ENCODE measurements at places on chromosomes 3 and 15. TPM values are rescaled to one million over a fixed set of nuclear protein-coding genes. Genes with fewer than 3 reads are reported as not detected.

Gene GOLGA6L4
- 2.4 TPM for total RNA-seq

Gene CHRNA7
- 4.5 TPM for total RNA-seq

Gene PLCH1
- 19.2 TPM for total RNA-seq

DNA sequence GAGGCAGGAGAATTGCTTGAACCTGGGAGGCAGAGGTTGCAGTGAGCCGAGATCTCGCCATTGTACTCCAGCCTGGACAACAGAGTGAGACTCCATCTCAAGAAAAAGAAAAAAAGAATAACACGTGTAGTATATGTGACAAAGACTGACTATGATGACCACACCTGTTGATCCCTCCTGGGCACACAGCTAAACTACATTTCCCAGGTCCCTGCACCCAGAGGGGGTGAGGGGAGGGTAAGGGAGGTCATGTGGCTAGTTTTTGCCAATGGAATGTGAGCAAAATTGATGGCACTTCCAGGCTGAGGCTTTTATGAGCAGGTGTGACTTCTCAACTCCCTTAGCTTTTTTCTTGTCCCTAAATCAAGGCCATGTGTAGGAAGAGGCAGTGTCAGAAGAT, 58.2 kb downstream of the KLHL6 start:
- DNase-seq, result no peak

- no peak for DNase-seq
These were observed 12.8 kb downstream of the CPB1 start for GRCh38 chr3:148840451-148840850.

Measured in frontal cortex (tissue), 4 donors.